ENCODE measurements at places on chromosomes 6 and 20.

- DNase-seq: no peak
Measured at GRCh38 chr6:128491610-128492206, 28.7 kb downstream of the PTPRK start.

DNA sequence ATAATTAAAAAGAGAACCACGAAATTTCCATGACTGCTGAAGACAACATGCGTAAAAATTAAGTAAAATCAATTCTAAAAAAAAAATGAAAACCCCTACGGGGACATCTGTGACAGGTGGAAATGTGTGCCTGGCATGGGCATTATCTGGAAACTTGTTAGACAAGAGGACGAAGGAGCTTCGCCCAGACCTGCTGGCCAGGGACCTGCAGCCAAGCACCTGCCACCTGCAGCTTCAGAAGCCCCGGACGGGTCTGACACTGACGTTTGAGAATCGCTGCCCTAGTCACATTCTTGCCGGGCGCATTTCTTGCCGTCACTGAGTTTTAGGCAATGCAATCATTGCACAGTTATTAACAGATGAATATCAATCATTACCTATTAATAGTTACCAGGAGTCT lies 140.3 kb downstream of the SMOC2 start:
- DNase-seq: no peak

DNA sequence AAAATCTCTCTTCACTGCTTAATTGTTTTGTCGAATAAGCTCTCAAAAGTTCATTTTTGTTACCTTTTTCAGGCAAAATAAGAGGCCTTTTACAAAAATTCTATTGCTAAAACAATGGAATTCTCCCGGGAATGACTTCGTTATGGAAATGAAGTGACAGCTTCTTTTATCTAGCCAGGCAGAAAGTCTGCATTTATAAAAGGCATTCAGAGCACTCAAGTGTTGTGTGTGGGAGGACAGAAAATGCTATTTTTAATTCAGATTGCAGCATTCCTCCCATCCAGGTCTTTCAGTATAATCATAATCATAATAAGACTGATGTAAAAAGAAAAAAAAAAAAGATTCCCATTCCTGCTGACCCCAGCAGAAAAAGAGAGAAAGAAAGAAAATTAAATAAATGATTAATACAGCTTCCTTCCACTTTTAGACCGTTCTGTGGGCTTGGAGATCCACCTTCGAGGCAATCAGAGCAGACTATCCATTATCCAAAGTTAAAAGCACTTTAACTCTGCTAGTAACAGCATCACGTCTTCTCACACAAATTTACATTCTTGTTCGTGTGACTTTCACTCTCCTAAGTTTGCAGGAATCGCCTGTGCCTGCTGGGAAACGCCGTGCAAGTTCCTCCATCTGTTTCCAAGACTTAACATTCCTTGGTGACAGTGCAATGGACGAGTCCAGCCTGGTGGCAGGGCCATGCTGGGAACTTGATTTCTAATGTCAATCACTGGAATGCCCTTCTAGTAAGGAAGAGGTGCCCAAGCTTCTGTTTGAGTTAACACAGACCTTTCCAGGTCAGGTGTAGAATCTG lies 258.8 kb downstream of the GMPR start:
- no peak for DNase-seq

DNA sequence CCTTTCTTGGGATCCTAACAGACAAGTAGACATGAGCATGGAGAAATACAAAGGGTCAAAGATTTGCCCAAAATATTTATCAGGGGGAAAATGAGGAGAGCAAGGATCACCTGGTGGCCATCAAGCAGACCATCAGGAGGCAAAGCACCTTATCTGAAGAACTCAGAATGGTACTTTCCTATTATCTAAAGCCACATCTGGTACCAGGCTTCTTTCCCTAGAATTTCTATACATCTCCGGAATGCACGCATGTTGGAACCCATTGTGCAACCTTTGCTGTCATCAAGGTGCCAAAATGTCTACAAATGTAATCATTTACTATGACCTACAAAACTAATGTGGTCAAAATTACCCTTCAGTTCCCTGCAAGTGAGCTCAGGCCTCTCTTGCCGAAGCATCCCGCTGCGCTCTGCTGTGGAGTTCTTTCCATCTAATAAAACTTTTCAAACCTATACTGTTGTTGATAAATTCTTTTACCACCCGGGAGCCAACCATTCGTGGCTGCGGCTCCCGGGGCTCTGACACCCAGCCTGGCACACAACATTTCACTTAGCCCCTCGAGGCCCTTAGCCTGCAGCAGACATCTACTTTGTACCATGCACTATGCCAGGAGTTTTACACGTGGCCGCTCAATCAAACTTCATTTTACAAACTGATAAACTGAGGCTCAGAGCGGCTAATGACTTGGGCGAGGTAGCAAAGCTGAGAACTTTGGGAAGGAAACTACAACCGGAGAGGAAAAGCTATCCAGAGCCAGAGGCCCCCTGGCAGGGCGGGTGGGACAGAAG lies 3.8 kb upstream of the CPXM1 start:
- DNase-seq: no peak

GRCh38 chr20:62834967-62835730 lies 18.3 kb downstream of the COL9A3 start:
- DNase-seq: no peak

DNA sequence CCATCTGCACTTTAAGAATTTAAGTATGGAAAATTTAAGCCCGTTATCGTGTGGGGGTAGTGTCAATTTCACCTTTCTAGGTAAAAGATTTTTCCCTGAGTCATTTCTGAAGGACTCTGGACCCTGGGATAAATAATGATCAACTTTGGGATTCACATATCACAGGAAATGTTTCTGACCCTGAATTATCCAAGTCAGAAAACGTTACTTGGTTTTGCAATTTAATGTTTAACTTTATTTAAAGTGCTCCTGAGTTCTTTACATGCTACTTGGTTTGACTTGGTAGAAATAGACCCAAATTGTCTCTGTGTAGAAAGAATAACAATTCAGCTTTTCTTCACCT lies 1.5 kb upstream of the SLC17A3 start:
- DNase-seq: no peak

- no peak for DNase-seq
Measured at GRCh38 chr20:16455324-16455723, 117.9 kb downstream of the KIF16B start.

GRCh38 chr6:44105993-44106740 lies 21.1 kb downstream of the MRPL14 start:
- DNase-seq: no peak

DNA sequence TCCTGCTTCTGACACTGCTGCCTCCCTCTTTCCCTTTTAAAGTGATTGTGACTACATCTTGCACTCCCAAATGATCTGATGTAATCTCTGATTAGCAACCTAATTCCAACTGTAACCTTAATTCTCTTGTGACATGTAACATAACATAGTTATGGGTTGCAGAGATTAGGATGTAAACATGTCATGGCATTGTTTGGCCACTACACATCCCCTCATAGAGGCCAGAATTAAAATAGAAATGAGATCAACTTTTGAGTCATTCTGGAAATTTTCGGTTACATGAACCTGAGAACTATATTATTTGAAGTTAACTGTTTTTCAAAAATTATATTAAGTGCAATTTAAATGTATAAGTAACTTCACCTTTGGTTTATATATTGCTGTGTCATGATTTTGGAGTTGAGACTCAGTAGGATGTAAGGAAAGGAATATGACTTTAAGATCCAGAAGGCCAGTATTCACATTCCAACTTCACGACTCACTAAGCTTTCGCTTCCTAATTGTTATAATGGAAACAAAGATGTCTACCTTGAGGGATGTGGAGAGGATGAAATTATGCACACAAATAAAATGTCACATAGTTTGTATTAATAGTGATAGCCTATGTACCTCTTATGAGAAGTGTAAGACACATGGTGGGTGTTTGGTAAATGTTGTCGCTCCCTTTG lies 611.9 kb upstream of the MAP3K7 start:
- no peak for DNase-seq

GRCh38 chr20:31560094-31560745 lies 44.9 kb upstream of the ID1 start:
- peak; percentile 60 for DNase-seq

GRCh38 chr6:28322661-28323060 lies 13.3 kb downstream of the ZSCAN31 start:
- no peak for DNase-seq

DNA sequence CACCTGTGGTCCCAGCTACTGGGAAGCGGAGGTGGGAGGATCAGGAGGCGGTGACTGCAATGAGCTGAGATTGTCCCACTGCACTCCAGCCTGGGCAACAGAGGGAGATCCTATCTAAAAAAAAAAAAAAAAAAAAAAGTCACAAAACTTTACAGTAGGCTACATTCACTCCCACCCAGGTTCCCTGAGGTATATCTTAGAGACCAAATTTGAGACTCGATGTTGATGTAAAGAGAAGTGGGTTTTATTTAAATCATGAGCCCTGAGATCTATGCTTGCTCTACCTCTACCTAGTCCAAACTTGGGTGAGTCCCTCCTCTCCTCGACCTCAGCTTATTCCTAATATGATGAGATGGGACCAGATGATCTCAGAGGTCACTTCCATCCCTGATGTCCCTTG lies 8.8 kb upstream of the DEF6 start:
- no peak for DNase-seq

GRCh38 chr6:17277256-17277655 lies 3.9 kb upstream of the RBM24 start:
- no peak for DNase-seq

- DNase-seq: no peak
Measured at GRCh38 chr6:158408552-158409130, 96.4 kb downstream of the TULP4 start.

- DNase-seq: no peak
Measured at GRCh38 chr6:143680141-143680540, 2.4 kb downstream of the PHACTR2 start.

- DNase-seq: no peak
Measured at GRCh38 chr20:9258901-9259300, 190.0 kb downstream of the PLCB4 start.

- DNase-seq: no peak
Measured at GRCh38 chr20:33611106-33611505, 51.0 kb upstream of the C20orf144 start.

GRCh38 chr6:129908356-129908755 lies 47.2 kb upstream of the TMEM244 start:
- no peak for DNase-seq

- DNase-seq: no peak
Measured at GRCh38 chr6:125932451-125932795, 24.1 kb upstream of the HINT3 start.

DNA sequence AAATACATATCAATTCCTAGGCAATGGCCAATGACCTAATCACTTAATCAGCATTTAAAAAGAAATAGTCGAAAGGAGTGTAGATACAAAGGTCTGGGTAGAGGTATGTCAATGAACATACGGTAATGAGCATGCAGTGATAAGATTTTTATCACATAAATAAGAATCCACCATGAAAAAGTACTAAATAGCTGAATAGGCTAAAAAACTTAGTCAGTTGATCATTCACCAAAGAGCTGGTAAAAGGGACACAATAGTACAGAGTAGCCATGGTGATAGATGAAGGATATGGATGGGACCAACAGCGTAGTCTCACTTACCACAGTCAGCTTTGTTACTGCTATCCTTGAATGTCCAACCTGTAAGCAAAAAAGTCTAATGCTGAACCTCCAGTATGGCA lies 1018.6 kb upstream of the EYS start:
- DNase-seq: no peak

GRCh38 chr6:148242180-148242579 lies 100.5 kb upstream of the SASH1 start:
- no peak for DNase-seq

DNA sequence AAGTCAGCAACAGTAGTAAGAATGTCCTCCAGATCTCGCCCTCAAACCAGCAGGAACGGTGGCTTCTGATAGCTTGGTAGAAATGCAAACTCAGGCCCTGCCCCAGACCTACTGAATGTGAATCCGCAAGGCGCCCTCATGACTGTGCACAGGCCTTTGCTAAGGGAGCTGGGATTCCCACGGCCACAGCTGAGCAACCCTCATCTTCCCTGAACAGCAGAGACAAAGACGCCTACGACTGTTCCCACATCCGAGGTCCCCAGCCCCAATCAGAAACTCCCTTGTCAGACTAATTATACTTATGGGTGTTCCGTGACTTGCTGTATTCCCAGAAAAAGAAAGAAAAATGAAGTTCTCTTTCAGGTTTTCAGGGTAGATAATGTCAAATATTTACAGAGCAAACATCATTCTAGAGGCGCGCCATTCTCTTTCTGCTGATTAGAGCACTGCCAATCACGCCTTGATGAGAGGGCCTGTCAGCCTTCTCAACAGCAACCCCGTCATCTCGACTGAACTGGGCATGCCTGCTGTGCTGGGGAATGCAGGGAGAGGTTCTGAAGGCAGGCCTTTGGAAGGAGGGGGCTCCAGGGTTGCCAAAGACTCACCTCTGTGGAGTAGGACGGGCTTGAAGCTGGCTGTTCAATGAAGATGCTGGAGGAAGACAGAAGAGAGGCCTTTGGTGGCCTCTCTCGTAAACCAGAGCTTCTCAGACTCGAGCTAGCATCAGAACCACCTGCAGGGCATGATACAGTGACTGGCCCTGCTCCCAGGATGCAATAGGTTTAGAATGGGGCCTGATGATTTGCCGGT lies 79.9 kb downstream of the ZNF217 start:
- no peak for DNase-seq

DNA sequence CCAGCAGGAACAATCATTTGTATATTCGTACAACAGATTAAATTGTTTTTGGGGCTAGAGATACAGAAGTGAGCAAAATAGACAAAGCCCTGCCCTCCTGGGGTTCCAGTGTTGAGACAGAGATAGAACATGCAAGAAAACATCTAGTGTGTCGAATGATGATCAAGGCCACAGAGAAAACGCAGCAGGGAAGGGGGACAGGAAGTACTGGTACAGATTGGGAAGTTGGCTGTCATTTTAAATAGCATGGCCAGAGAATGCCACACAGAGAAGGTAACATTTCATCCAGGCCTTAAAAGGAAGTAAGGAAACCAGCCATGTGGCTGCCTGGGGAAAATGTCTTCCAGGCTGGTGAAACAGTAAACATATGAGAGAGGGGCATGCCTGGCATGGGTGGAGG lies 202.6 kb upstream of the MYLIP start:
- DNase-seq: no peak

GRCh38 chr6:168037856-168038255 lies 40.4 kb downstream of the KIF25 start:
- DNase-seq: no peak

GRCh38 chr6:132687306-132687705 lies 26.5 kb downstream of the VNN1 start:
- no peak for DNase-seq

DNA sequence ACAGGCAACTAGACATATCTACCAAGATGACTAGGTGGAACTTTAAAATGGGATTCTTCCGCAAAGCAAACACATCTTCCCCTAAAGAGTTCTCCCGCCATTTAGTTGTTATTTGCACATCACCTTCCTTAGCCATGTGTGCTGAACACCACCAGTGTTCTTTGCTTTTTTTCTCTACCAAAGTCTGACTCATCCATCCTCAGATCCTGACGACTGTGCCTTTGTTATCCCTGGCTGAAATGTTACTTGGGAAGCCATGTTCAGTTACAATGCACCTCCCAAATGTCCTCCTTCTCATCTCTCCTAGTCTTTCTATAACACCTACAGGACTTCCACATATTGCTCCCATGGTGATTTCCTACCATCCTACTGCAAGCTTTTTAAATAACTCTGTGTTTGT lies 593.5 kb upstream of the ARID1B start:
- DNase-seq: no peak

GRCh38 chr6:71537717-71538116 lies 249.1 kb downstream of the OGFRL1 start:
- DNase-seq: no peak

GRCh38 chr6:151498327-151498726 lies 4.5 kb downstream of the CCDC170 start:
- DNase-seq: no peak

- no peak for DNase-seq
Measured at GRCh38 chr20:22226849-22227700, 357.3 kb downstream of the FOXA2 start.

- no peak for DNase-seq
Measured at GRCh38 chr6:39007575-39007974, 41.0 kb upstream of the GLP1R start.
